ENCODE measurements at places on chromosomes 5 and 9.
A peak's percentile ranks its signal among the peaks of the same experiment; 100 is the strongest.

- DNase-seq, result no peak
Observed at GRCh38 chr9:76600007-76600615, 141.1 kb downstream of the GCNT1 start.

- DNase-seq, result no peak
Observed at GRCh38 chr9:89435071-89435823, 62.7 kb downstream of the SEMA4D start.

DNA sequence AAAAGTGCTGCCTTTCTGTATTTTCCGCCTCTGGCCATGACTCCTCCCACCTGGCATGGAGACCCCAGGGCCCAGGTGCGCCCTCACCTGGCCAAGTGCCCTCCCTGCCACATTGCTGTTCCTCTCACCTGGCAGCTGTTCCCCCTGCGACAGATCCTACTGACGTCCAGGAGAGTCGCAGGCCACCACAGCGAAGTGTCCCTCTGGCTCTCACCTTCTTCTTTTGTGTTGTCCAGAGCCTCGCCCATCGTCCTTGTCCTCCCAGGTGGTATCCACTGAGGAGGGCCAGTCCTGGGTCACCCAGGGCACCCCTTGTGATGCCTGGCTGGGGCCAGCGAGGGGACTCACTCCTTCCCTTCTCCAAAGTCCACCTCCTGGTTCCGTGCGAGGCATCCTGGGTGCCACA lies 2.6 kb downstream of the NKD2 start:
- DNase-seq, result no peak

DNA sequence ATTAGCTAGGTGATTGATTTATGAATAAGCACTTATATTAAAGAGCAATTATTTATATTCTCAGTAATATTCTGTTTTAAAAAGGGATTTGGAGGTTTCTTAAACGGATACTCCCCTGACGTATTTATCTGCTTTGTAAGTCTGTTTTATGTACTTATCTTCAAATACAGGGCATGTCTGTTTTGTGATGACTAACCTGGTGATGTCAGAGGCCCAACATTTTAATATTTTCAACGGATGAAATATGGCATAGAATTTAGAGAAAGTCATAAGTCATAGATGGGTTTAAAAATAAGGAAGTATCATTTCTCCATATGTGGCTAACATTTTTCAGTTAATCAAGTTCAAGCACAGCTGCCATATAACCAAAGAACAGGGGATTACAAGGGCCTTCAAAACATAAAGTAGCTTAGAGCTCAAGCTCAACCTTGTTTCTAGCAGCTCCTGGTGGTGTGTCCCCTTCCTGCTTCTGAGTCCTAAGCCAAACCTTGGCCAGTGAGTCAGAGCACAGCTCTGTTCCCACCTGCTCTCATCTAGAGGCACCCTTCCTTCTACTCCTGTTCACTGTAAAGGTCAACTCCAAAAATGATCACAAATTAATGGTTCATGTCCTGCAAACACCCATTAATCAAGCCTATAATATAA lies 131.4 kb downstream of the OXCT1 start:
- no peak for DNase-seq

GRCh38 chr9:131748411-131748955 lies 8.6 kb upstream of the RAPGEF1 start:
- no peak for DNase-seq

GRCh38 chr5:55039843-55040242 lies 15.8 kb downstream of the GZMK start:
- no peak for DNase-seq

- no peak for DNase-seq
Observed at GRCh38 chr5:167378894-167379723, 912.3 kb upstream of the WWC1 start.

- no peak for DNase-seq
Observed at GRCh38 chr9:69191231-69191630, 17.2 kb downstream of the TJP2 start.

GRCh38 chr5:75167345-75167744 lies 69.3 kb downstream of the ANKRD31 start:
- DNase-seq, result peak; percentile 11

- DNase-seq, result no peak
Observed at GRCh38 chr5:40084614-40085013, 595.1 kb upstream of the PTGER4 start.

Measured in AG20443 (cell line).